ENCODE measurements at places on chromosomes 5 and 9. TPM values are rescaled to one million over a fixed set of nuclear protein-coding genes. Genes with fewer than 3 reads are reported as not detected.

- H3K4me3 ChIP-seq, result no peak overlapping the region
- no peaks in the 10 kb centered on the region for H3K27me3 ChIP-seq
Measured at GRCh38 chr5:134554319-134555222, 29.1 kb downstream of the JADE2 start.

DNA sequence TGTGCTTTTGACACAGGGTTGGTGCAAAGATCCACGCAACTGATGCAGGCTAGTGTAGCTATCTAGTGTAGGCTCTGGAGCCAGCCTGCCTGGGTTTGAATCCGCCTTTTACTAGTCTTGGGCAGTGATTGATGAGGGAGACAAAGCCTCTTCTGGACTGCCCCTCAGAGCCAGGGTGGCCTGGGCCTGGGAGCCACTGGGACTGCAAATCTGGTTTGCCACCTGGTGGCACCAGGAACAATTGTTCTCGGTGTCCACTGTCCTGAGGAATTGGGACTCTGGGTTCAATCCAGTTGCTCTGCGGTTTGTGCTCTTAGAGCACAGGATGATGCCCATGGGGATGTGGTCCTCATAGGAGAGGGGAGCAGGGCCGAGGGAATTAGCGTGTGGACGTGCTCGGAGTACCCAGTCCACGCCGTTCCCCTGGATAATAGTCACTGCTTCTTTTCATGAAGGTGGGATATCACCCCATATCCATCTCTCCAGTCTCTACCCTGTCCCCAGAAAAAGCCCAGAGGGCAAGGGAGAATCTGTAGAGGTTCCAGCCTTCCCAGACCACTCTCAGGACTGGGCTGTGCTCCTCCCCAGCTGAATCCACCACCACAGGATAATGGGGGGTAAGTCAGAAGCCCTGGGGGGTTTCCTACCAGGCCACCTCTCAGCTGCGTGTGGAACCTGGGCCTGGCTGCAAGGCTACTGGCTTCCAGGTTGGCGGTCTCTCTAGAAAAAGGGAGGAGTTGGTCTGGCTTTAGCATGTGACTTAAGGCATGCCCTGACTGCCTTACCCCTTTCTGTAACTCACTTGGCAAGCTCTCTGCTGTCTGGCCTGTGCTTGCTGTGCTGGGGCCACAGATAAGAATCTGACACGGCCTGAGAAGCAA lies 1.9 kb downstream of the B4GALT7 start:
- H3K36me3 ChIP-seq, result peaks cover 16% of the 10 kb centered on the region
- DNase-seq, result no peak
- no peak overlapping the region for H3K4me3 ChIP-seq

- no peak overlapping the region for H3K27ac ChIP-seq
- no peak overlapping the region for H3K4me3 ChIP-seq
- H3K36me3 ChIP-seq, result no peaks in the 10 kb centered on the region
- DNase-seq, result no peak
- no peaks in the 10 kb centered on the region for H3K4me1 ChIP-seq
Measured at GRCh38 chr9:116763770-116764169, 76.7 kb downstream of the TRIM32 start.

DNA sequence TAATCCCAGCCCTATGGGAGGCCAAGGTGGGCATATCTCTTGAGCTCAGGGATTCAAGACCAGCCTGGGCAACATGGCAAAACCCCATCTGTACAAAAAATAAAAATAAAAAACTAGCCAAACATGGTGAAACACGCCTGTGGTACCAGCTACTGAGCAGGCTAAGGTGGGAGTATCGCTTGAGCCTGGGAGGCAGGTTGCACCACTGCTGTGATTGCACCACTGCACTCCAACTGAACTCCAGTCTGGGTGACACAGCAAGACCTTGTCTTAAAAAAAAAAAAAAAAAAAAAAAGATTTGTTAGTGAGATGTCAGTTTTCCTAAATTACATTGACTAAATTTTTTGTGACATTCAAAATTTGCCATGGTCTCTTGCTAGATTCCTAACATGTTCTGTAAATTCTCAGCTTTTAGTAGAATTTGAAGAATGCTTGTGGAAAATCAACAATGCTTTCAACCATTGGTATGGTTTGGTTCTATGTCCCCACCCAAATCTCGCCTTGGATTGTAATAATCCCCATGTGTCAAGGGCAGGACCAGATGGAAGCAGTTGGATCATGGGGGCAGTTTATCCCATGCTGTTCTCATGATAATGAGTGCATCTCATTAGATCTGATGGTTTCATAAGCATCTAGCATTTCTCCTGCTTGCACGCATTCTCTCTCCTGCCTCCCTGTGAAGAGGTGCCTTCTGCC lies 236.1 kb downstream of the ARRDC3 start:
- H3K27ac ChIP-seq, result no peak overlapping the region
- no peaks in the 10 kb centered on the region for H3K36me3 ChIP-seq
- peaks cover 56% of the 10 kb centered on the region for H3K4me1 ChIP-seq
- H3K27me3 ChIP-seq, result no peaks in the 10 kb centered on the region
- no peak overlapping the region for H3K4me3 ChIP-seq
- peak; percentile 52 for DNase-seq

- peak overlapping the region; percentile 59 for H3K27ac ChIP-seq
- no peak for DNase-seq
- peaks cover 16% of the 10 kb centered on the region for H3K4me1 ChIP-seq
- no peaks in the 10 kb centered on the region for H3K27me3 ChIP-seq
- peak overlapping the region; percentile 41 for H3K4me3 ChIP-seq
Measured at GRCh38 chr9:16869882-16870595, 431 bp downstream of the BNC2 start.

DNA sequence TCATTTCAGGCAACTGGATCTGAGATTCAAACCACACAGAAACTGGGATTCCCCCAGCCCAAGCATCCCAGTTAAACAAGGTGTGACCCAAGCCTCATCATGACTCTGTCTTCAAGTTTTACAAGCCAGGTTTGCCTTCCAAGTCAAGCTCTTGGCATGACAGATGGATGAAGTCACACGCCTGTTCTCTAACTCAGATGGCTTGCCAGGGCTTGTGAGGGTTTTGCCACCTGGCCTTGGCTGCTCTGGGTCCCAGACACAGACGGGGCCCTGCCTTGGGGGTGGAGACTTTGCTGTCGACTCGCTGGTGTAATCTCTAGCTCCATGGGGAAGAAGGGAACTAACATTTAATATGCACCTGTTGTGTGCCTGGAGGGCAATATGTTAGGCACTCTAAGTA lies 95.8 kb upstream of the RARS1 start:
- H3K4me1 ChIP-seq, result no peaks in the 10 kb centered on the region
- H3K27me3 ChIP-seq, result no peaks in the 10 kb centered on the region
- H3K27ac ChIP-seq, result no peak overlapping the region

DNA sequence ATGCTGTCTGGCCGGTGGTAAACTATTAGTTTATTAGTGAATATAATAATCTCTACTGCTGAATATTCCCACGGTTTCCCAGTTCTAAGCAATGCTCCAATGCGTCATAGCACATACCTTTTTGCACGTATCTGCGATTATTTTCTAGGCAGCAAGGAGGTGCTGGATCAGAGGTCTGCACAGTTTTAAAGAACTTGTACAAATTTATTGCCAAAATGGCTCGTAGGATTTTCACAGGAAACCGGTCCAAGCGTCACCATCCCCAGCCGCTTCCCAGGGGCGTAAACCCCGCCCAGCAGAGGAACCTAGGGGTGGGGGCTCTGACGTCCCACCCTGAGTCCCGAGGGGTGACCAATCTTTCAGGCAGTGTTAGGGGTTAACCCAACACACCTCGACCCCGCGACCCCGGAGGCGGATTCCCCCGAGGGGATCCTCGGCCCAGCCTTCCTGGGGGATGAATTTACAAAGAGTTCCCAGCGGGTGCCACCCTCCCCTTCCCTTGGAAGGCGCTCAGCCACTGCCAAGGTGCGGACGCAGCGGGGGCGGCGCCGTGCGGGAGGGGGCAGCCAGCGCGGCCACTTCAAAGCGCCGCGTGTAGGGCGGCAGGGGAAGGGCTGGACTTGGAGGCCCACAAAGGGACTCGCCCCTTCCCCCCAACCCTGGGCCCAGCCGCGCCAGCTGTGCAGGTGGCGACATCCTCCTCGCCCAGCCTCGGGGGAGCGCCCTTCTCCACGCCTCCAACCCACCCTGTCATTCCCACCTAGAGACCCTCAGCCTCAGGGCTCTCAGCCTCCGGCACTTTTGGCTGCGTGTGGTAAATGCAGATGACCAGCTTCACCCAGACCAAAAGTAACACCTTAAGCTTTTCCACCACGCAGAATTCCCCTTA lies 43.5 kb upstream of the TCF7 start:
- peaks cover 46% of the 10 kb centered on the region for H3K27me3 ChIP-seq
- H3K27ac ChIP-seq, result no peak overlapping the region
- H3K4me3 ChIP-seq, result peak overlapping the region; percentile 3
- peaks cover 11% of the 10 kb centered on the region for H3K4me1 ChIP-seq
- no peaks in the 10 kb centered on the region for H3K36me3 ChIP-seq

DNA sequence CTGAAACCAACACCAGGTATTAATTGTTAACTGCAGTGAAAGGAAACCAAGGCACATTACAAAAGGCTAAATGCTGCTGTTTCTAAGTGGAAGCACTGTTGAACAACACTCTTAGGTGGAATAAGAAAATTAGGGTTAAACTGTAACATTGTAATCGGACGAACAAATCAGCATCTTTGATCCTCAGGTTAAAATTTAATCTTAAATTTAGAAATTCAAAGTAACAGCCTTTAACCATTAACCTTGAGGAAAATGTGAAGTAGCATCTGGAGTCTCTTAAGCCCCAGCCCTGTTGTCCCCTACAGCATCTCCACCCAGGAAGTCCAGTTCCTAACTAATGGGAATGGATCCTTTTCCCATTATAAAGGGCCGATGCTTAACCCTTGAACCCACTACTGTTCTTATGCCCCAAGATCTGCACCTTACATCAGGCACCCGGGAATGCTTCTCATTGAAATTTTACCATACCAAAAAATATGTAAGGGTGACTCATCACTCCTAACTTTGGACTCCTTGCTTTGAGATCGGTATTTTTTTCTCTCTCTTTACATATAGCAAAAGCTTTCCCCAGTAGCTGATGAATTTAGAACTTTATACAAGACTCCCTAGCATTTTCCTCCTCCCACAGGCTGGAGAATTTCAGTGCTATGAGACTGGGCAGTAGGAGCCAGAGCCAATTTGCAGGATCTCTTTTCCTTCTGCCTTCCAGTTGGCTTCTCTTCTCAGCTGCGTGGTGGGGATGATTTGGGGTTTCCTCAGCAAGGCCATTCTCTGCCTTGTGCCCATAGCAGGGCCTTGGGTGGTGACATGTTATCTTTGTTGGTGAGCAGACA lies 32.0 kb upstream of the ITGA2 start:
- no peaks in the 10 kb centered on the region for H3K36me3 ChIP-seq
- no peak overlapping the region for H3K4me3 ChIP-seq
- no peak overlapping the region for H3K27ac ChIP-seq

- no peaks in the 10 kb centered on the region for H3K27me3 ChIP-seq
- H3K27ac ChIP-seq, result no peak overlapping the region
Measured at GRCh38 chr9:1939466-1939865, 75.7 kb upstream of the SMARCA2 start.

- DNase-seq, result no peak
- H3K36me3 ChIP-seq, result no peaks in the 10 kb centered on the region
- H3K4me1 ChIP-seq, result no peaks in the 10 kb centered on the region
- H3K27me3 ChIP-seq, result no peaks in the 10 kb centered on the region
- H3K4me3 ChIP-seq, result no peak overlapping the region
Measured at GRCh38 chr5:74272024-74272775, 368.3 kb downstream of the ENC1 start.

- no peak overlapping the region for H3K4me3 ChIP-seq
- H3K36me3 ChIP-seq, result no peaks in the 10 kb centered on the region
- no peak overlapping the region for H3K27ac ChIP-seq
- no peaks in the 10 kb centered on the region for H3K27me3 ChIP-seq
- DNase-seq, result no peak
Measured at GRCh38 chr5:164203581-164204225, 698.3 kb downstream of the MAT2B start.

GRCh38 chr5:164721116-164721515 lies 1215.7 kb downstream of the MAT2B start:
- H3K27me3 ChIP-seq, result no peaks in the 10 kb centered on the region
- H3K4me3 ChIP-seq, result no peak overlapping the region
- H3K27ac ChIP-seq, result no peak overlapping the region
- DNase-seq, result no peak
- H3K36me3 ChIP-seq, result no peaks in the 10 kb centered on the region

GRCh38 chr5:158898185-158899177 lies 201.2 kb downstream of the EBF1 start:
- no peak overlapping the region for H3K27ac ChIP-seq
- H3K4me1 ChIP-seq, result no peaks in the 10 kb centered on the region
- no peak for DNase-seq
- no peaks in the 10 kb centered on the region for H3K27me3 ChIP-seq
- no peaks in the 10 kb centered on the region for H3K36me3 ChIP-seq
- no peak overlapping the region for H3K4me3 ChIP-seq

- H3K27ac ChIP-seq, result no peak overlapping the region
- no peaks in the 10 kb centered on the region for H3K36me3 ChIP-seq
- no peak overlapping the region for H3K4me3 ChIP-seq
- DNase-seq, result no peak
- H3K27me3 ChIP-seq, result no peaks in the 10 kb centered on the region
Measured at GRCh38 chr9:5478206-5478605, 27.9 kb downstream of the CD274 start.

DNA sequence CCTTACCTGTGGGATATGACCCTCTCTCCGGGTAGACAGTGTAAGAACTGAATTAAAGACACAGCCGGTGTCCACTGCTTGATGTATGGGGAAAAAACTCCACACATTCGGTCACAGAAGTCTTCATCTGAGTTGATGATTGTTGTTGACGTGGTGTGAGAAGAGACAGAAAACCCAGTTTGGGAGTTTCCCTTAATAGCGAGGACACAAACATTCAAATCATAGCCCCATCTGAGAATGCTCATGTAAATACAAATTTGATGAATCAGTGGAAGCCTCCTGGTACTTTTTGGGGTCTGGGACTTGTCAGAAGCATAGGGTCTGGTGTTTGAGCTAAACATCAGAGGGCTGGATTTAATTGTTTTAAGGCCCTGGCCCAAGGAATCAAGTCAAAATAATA lies 11.0 kb downstream of the HAVCR1 start:
- H3K4me1 ChIP-seq, result no peaks in the 10 kb centered on the region
- H3K4me3 ChIP-seq, result no peak overlapping the region
- no peaks in the 10 kb centered on the region for H3K36me3 ChIP-seq
- no peaks in the 10 kb centered on the region for H3K27me3 ChIP-seq
- DNase-seq, result no peak

GRCh38 chr5:172144291-172144815 lies 43.7 kb downstream of the STK10 start:
- H3K27me3 ChIP-seq, result no peaks in the 10 kb centered on the region
- DNase-seq, result no peak
- no peak overlapping the region for H3K27ac ChIP-seq
- peaks cover 60% of the 10 kb centered on the region for H3K4me1 ChIP-seq

GRCh38 chr5:60893521-60893920 lies 49.5 kb upstream of the ELOVL7 start:
- no peak for DNase-seq
- H3K36me3 ChIP-seq, result peaks cover 57% of the 10 kb centered on the region
- no peak overlapping the region for H3K27ac ChIP-seq
- no peaks in the 10 kb centered on the region for H3K27me3 ChIP-seq

The GPX8 gene
- 64.3 TPM for polyA plus RNA-seq

The OTP gene
- polyA plus RNA-seq, result not detected

The ZNF169 gene
- polyA plus RNA-seq, result 10.3 TPM

The STARD4 gene
- 32.4 TPM for polyA plus RNA-seq

The IFNA2 gene
- not detected for polyA plus RNA-seq

The FAM78A gene
- polyA plus RNA-seq, result 6.8 TPM

The ALDH1A1 gene
- 23.2 TPM for polyA plus RNA-seq

The LRRC19 gene
- 0.40 TPM for polyA plus RNA-seq

The F12 gene
- polyA plus RNA-seq, result 0.35 TPM

The MRPS30 gene
- polyA plus RNA-seq, result 59.8 TPM

Measured in left lung (tissue), 14 donors.